ENCODE measurements at places on chromosomes 5 and 9. TPM values are rescaled to one million over a fixed set of nuclear protein-coding genes. Genes with fewer than 3 reads are reported as not detected.

The SLC46A2 gene
- 1.6 TPM for polyA plus RNA-seq

The THBS4 gene
- 0.71 TPM for polyA plus RNA-seq

The ALDH1A1 gene
- 37.8 TPM for polyA plus RNA-seq

The CDH6 gene
- polyA plus RNA-seq, result 0.42 TPM

The SARDH gene
- polyA plus RNA-seq, result 0.20 TPM

The SLC22A4 gene
- polyA plus RNA-seq, result 0.14 TPM

The CYSRT1 gene
- 334 TPM for polyA plus RNA-seq

The BARHL1 gene
- not detected for polyA plus RNA-seq

The SLC6A19 gene
- polyA plus RNA-seq, result not detected

The FCN1 gene
- polyA plus RNA-seq, result 0.41 TPM

The CTXN3 gene
- 0.04 TPM for polyA plus RNA-seq
